ENCODE measurements at places on chromosomes 16 and 17.

- DNase-seq: no peak
These were observed 30.5 kb downstream of the SMIM36 start for GRCh38 chr17:55480631-55481315.

DNA sequence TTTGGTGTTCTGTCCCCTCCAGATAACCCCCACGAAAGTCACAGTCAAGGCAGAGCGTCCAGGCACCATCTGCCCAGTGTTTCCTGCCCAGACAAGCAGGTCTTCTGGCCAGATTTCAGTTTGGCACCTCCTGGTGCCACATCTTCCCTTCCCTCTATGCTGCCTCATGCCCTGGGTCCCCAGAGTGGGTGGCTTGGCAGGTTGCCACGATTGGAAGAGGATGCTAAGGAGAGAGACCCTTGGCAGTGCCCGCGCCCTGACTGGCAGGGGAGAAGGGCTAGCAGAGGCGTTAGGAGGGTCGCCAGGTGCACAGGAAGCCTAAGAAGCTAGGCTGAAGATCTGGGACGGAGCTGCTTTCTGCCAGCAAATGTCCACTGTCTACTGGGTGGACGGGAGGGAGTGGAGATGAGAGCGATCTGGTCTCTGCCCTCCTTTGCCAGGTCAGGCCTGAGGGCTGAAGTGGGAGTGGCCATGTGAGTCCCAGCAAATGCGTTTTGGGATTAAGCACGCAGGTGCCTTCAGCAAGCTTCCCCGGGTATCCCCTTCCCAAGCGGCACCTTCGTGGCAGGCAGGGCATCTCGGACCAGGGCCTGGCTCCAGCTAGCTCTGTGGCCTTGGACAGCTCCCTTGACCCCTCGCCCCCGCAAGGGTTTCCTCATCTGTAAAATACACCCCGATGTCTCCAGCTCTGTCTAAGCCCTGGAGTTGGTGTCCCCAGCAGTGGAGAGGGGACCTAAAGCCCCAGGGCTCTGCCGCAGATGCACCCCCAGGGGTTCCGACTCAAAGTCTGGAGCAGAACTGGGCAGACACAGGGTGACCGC, 13.4 kb upstream of the CD300A start:
- no peak for DNase-seq

DNA sequence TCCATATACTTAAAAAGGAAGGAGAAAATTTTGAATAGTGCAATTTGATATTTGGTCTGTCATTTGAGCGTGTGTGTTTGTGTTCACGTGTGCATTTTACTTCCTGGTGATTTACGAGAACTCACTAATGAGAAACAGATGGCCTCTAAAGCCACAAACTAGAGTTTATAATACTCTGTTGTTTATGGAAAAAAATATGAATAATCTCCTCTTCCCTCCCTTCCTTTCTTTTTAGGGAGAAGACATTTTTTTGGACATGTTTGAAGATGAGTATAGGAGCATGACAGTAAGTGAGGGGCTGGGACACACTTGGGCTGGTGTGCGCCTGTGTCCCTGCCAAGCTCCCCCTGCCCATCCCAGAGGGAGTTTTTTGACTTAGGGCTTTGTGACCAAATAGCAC, 102.7 kb downstream of the CLEC16A start:
- DNase-seq: no peak

DNA sequence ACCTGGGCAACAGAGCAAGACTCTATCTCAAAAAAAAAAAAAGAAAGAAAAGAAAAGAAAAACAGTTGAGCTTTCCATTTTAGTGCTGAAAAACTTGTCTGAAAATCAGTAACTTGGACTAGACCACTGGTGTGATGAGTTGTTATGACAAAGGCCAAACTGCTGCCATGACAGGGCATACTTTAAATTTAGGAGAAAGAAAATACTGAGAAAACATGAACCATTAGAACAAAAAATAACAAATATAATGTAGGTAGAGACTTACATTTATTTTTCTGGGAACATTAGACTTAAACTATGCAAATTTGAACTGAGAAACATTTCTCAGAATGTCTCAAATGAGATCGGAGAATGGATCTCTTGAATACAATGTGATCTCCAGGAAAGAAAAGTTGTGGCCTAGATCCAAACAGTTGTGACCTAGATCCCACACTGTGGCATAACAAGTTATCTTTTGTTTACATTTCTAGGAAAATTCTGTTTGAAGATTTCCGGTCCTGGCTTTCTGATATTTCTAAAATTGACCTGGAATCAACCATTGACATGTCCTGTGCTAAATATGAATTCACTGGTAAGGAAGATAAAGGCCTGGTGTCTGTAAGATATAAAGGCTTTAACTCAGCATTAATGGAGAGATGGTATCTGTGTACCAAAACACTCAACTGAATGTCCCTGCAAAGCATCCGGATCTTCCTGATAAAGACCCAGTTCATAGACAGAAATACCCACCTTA, 10.9 kb downstream of the OGFOD1 start:
- no peak for DNase-seq

DNA sequence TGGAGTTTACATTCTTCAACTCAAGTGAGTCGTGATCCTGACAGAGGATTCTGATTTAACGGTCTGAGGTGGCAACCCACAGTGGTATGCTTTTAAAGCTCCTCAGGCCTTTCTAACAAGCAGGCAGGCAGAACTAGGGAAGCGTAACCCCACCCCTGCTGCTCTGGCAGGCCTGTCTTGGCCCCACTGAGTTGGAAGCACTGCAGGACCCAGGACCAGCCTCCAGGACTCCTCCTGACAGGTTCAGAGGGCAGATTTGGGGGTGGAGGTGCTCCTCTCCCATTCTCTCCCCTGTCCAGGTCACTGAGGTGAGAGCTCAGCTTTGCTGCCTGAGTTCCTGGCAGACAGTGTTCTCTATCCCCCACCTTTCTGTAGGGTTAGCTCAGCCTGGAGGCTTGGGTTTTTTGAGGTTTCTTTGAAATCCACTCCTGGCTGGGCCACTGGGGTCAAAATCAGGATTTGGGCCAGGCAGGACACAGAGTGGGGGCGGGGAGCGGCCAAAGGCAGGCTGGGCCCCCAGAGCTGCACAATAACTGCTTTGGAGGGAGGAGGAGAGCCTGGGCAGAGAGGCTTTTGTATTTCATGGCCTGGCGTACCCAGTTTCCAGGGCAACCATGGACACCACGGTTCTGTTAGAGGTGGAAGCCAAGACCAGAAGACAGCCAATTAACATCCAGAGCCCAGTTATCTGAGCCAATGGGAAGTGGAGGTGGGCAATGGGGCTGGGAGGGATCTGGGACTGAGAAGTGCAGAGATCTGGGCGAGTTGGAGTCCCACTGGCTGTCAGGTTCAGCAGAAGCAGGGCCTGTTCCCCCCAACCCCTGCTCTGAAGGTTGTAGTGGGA, 9.5 kb downstream of the MRPL27 start:
- DNase-seq: no peak

- no peak for DNase-seq
These were observed 418.7 kb upstream of the DYNLRB2 start for GRCh38 chr16:80122115-80122514.

- DNase-seq: no peak
These were observed 170.2 kb downstream of the HS3ST3B1 start for GRCh38 chr17:14471052-14471451.

GRCh38 chr16:1920727-1921171, 2.5 kb upstream of the HS3ST6 start:
- DNase-seq: no peak

DNA sequence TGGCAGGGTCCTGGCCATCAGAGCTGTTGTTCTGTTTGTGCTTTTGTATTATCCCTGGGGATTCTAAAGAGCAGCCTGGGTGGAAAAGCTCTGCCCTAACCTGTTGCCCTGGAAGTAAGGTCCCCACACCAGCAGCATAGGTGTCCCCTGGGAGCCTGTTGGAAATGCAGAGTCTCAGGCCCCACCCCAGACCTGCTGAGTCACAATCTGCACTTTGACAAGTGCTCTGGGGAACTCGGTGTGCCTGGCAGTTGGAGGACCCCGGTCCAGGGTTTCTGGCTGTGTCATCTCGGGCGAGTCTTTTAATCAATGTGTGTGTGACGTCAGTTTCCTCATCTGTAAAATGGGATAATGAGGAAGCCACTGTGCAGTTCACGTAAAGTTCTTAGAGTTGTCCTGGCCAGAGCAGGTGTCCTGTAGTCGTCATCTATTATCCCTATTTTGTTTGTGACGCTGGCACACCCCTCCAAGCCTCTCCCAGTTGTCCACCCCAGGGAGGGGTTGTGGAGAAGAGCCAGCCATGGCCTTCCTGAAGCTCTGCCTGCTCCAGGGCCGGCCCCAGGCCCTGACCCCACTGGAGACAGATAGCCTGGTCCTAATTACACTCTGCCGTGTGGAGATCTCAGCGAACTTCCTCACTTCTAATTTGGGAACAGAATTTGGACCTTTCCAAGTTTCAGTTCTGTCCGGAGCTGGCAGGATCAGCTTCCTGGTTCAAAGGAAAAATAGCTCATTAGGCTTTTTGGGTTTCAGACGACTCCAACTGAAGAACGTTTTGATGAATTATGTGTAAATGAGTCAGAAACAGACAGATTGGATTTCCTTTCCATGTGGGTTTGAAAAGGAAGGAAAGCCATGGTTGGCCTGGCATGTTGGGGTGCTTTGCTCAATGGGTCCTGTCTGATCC, 295.7 kb upstream of the FOXF1 start:
- no peak for DNase-seq

DNA sequence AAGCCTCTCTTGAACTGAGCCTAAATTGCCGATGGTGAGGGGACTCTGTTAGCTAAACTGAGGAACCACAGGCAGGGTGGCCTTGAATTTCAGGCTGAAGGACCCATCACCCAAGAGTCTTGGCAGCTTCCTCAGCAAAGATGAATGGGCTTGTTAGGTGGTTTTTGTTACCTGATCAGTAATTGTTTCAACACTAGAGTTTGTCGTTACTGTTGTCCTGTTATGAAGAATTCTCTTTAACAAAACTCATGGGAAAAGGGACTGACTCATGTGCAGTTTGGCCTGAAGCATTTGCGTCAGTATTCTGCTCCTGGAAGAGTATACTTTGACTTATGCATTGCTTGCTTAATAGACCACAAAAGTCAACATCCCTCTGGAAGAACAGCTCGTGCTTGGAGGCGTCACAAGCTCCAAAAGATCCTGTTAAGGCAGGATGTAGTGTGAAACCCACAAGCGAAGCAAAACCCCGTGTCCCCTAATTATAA, 206.0 kb downstream of the IRX3 start:
- no peak for DNase-seq

GRCh38 chr16:88368036-88368435, 14.7 kb upstream of the ZNF469 start:
- no peak for DNase-seq

GRCh38 chr17:8875436-8875835, 8.0 kb upstream of the PIK3R6 start:
- DNase-seq: no peak

DNA sequence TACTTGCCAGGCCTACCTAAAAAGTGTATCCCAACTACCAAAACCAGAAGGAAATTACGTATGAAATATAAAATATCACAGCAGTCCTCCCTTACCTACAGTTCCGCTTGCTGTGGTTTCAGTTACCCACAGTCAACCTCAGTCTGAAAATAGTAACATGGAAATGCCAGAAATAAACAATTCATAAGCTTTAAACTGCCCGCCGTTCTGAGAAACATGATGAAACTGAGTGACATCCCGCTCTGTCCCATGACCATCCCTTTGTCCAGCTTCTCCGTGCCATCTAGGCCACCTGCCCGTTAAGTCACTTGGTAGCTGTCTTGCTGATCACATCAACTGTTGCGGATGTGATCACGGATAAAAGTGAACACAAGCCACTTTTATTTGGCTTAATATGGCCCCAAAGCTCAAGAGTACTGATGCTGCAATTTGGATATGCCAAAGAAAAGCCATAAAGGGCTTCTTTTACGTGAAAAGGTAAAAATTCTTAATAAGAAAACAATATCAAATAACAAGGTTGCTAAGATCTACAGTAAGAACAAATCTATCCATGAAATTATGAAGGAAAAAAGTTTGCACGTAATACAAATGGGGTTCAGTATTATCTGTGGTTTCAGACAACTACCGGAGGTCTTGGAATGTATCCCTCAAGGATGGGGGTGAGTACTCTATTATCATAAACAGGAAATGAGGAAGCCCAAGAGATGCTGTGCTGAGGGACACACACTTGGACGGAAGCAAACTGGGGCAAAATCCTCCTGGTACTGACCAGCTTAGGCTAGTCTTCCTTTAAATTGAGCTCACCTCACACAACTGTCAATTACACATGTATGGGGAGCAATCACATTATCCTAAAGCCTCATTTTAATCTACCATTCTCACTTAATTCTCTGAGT, 8.2 kb downstream of the USP22 start:
- no peak for DNase-seq

DNA sequence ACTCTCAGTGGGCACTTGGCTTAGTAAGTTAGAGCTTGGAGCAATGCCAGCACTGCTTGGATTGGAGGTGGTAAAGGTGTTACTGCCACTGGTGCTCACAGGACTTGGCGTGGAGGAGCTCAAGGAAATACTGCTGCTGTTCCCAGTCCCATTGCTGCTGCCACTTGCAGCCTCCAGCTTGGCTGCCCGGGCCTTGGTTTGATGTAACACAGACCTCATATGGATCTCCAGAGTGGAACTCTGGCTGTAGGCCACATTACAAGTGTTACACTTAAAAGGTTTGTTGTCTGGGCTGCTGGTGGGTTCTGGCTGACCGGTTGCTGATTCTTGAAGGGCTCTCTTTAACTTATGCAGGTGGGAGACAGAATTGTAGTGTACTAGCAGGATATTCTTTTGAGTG, 250.3 kb downstream of the ZFHX3 start:
- DNase-seq: no peak

DNA sequence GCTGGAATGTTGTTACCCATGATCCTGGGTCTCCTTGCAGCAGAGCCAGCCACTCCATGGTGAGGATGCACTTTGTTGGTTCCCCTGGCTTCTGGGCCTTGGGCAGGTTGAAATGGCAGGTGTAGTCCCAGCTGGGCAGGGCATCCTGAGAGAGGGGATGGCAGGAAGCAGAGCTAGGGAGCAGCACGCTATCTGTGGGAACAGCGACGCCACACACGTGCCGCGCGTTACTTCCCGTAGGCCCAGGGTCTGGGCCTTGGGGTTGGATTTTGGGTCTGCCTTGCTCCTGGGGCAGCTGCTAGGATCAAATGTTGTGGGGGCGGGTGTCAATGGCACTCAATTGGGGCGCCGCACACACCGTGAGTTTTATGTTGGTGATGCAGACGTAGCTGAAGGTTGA, 368.0 kb downstream of the CPPED1 start:
- no peak for DNase-seq

- no peak for DNase-seq
These were observed 99.4 kb upstream of the CHMP6 start for GRCh38 chr17:80892019-80892855.

GRCh38 chr17:62780951-62781350, 27.2 kb downstream of the MARCHF10 start:
- no peak for DNase-seq
